ENCODE measurements at places on chromosomes 2 and 18.

- DNase-seq = no peak
These were observed 138.4 kb upstream of the ARL4C start for GRCh38 chr2:234635284-234635683.

- no peak for DNase-seq
These were observed 24.9 kb downstream of the CCNT2 start for GRCh38 chr2:134943540-134943939.

GRCh38 chr2:225027061-225027762, 15.1 kb downstream of the DOCK10 start:
- DNase-seq = no peak

DNA sequence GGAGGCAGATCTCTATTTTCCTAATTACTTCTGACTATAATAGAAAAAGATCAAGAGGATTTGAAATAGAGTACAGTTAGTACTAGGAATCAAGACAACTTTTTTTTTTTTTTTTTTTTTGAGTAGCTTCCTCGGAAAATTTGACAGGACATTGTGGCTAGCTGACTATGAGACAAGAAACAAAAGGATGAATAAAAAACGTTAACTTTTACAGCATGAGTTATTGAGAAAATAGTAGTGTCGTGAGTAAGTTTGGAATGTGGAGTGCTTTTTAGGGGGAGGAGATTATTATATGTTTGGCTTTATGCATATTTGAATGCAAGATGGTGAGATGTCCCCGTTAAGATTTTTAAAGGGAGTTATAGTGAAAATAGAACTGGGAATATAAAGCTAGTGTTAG, 27.7 kb upstream of the CPS1 start:
- DNase-seq = no peak

DNA sequence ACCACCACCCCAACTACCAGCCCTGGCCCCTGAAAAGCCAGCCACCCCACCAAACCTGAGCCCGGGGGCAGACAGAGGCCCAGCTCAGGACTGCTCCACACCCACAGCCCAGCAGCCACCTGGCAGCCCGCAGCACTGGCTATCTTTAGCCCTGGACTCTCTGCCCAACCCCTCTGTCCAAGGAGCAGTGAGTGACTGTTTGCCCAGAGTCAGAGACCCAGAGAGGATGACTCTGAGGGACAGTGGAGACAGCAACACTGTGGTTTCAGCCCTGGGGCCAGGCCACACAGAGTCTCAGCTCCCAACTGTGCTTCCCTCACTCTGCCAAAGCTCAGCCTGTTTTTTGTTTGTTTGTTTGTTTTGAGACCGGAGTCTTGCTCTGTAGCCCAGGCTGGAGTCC, 32.6 kb downstream of the BIN1 start:
- DNase-seq = no peak

- no peak for DNase-seq
These were observed 302.5 kb upstream of the ACVR2A start for GRCh38 chr2:147542351-147542750.

DNA sequence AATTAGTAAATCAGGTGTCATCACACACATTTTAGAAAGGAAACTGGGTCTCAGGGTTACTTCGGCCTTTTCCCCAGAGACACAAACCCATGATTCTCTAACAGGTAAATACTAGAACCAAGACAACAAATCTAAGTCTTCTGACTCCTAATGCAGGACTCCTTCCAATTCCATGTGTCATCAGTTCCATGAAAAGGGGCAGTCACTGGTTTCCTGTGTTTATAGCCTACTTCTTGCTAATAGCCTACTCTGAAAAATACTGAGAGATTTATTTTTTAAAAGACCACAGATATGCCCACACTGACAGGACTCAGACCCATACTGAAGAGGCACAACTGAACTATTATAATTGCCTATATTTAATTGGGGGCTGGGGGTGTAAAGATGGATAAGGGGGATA, 33.0 kb downstream of the RAB1A start:
- peak; percentile 6 for DNase-seq

DNA sequence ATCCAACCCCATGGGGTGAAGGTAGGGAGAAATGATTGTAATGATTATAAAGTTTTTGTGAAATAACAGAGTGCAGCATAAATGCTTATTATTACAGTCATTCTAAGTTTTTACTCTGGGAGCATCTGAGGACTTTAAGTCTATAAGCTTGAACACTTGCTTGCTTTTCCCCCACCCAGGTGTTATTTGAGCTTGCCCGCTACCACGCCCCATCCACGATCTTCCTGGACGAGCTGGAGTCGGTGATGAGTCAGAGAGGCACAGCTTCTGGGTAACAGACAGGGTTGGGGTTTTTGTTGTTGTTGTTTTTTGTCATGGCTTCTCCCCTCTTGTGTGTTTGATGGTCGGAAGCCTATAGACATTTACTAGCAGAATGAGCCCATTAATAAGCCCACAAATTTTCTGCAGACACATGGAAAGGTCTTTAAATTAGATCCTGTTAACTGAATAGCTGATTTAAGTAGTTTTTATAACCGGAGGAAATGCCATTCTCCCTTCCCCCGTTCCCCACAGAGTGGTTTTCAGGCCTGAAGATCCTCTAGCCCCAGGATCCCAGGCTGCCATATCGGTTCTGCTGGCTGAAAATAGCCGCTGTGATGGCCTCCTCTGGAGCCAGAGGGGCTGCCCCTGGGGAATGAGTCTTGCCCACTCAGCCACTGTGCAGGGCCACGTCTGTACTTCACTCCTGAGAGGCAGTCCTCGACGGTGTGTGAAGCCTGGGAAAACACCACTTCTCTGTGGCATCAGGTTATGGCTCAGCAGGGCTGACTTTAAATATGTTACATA, 39.9 kb upstream of the ELOA2 start:
- peak; percentile 12 for DNase-seq

DNA sequence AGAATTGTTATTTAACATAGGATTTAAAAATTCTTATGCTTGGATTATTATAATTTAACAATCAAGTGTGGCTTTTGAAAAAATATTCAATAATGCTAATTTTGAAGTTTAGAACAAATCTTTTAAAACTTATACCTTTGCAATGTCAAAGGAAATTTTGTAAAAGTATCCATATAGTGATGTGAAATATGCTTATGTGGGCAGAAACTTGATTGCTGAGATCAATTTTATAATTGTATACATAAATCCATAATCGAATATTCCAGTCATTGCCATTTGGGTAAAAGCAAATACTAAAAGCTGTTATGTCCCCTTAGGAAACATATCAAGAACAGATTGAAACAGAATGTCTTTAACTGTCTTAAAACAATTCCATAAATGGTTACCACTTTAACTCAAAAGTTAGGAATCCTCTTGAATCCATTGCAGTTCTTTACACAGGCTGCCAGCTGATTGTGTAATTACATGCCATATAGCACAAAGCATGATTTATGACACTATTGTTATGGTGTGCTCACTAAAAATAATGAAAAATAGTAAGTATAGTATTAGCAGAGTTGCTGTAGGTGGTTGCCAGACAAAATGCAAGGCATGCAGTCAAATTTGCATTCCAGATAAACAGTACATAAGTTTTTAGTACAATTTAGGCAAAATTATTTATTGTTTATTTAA, 24.2 kb downstream of the PLCL1 start:
- no peak for DNase-seq

DNA sequence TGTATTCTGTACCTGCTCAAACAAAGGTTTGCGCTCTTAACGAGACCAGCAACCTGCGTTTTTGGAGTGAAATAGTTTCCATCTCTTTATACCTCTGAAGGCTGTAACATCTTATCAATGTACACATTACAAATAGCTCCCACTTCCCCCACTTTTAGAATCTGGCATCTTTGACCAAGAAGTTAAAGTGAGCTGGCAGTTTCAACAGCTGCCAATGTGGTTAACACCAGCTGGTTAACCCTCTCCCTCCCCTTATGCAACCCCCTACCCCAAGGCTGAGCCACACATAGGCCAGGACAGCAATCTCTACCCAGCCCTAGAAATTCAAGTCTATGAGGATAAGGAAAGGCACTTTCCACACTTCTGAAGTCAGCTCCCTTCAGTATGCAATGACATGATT, 2.2 kb upstream of the SERTAD2 start:
- no peak for DNase-seq

GRCh38 chr2:19899985-19900930, 1.5 kb downstream of the TTC32 start:
- no peak for DNase-seq

DNA sequence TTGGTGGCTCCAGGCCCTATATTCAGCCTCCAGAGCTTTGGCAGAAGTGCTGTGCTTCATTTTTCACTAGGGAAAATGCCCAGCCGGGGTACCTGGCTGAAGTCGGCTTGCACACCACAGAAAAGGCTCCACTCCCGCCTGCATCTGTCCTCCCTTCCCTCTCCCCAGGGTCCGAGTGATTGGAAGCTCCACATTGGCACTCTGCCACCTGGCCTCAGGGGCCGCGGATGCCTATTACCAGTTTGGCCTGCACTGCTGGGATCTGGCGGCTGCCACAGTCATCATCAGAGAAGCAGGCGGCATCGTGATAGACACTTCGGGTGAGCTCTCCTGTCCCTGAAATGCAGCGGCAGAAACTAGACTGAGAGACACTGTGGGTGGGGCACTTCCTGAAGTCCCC, 47.4 kb downstream of the IMPA2 start:
- no peak for DNase-seq

- no peak for DNase-seq
These were observed 145.3 kb upstream of the ITGA4 start for GRCh38 chr2:181311837-181312236.

GRCh38 chr2:134247679-134248078, 6.2 kb upstream of the MGAT5 start:
- no peak for DNase-seq

GRCh38 chr18:12963069-12963468, 15.3 kb downstream of the SEH1L start:
- DNase-seq = no peak

DNA sequence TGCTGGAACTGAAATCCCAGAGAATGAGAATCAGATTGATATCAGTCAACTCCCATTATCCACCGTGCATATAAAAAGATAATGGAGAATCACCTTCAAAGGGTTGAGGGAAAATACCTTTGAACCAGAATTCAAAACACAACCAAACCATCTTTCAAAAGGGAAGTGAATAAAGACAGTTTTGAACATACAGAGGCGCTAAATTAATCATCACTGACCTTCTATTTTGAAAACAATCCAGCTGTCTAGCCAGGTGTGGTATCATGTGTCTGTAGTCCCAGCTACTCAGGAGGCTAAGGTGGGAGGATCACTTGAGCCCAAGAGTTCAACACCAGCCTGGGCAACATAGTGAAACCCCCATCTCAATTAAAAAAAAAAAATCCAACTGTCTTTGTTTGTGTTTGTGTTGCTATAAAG, 63.6 kb downstream of the TRABD2A start:
- no peak for DNase-seq

GRCh38 chr2:204061241-204061640, 124.7 kb downstream of the ICOS start:
- DNase-seq = no peak

GRCh38 chr2:19141234-19142004, 217.0 kb downstream of the OSR1 start:
- DNase-seq = no peak

DNA sequence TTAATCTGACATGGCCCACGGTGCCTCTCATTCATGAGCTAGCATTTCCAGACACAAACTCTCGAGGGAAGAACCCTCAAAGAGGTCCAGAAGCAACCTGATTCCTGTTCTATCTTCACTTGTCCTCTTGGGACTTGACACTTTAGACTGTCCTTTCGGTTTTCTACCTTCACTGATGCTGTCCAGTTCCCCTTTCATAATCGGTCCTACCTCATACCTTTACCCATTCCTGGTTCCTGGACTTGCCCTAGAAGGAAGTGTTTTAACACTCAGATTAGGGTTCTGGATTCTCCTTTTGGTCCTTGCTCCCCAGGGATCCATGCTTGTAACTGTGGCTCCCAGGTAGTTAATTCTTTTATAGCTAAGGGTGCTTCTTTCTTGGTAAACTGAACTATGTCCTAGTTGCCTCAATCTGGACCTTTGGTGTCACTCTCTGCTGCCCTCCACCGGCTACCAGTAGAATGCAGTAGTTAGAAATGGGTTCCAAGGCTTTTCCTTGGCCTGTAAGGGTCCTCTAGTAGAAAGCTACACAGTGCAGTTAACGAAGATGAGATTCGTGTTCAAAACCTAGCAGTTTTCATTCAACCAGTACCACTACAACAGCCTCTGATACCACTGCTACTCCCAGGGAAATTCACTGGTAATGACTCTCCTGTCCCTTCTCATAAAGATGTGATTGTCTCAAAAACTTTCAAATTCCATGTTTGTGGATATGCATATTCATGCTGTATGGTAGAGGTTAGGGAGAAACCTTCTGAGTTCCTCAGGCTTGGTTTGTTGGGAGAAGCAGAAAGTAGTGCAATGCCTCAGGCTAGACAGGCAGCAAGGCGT, 178.1 kb upstream of the CYP26B1 start:
- DNase-seq = no peak

GRCh38 chr2:30763151-30763660, 44.0 kb downstream of the CAPN13 start:
- DNase-seq = no peak

GRCh38 chr2:37920570-37920969, 4.5 kb upstream of the RMDN2 start:
- DNase-seq = no peak

GRCh38 chr18:23146861-23147469, 11.7 kb downstream of the CABLES1 start:
- no peak for DNase-seq

- DNase-seq = no peak
These were observed 318.4 kb downstream of the GULP1 start for GRCh38 chr2:188610050-188610444.

- DNase-seq = no peak
These were observed 127.1 kb downstream of the SRBD1 start for GRCh38 chr2:45483997-45484396.

DNA sequence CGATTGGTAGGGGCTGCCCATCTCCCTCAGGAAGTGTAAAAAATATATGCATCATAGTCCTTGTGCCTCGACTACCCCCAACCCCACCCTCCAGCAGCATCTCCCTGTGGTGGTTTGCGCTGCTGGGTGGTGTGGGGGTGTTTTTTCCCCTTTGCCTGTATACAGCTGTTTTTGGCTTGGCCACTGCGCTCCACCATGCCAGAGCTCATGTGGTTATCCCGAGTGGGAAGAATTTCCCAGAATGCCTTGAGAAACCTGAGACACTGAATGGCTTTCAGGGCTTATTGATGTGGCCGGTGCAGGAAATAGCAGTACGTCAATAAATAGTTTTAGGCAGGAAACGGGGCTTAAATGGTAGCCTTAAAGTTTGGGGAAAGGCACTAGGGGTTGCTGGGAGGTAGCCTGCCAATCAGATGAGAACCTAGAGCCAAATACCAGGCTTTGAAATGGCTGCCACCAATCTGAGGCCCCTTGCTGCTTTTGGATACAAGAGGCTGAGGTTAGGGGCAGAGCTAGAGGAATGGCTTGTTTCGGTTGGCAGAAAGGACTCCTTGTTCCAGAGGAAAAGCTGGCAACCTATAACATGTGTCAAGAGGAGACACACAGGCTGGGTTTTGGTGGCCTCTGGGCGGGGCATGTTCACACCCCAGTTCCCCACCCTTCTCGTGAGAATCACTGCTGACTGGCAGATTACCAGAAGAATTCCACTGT, 144.1 kb downstream of the SMAD7 start:
- DNase-seq = no peak
